A549 treated with dexamethasone at 1 μM for 4 hours (cell line): ENCODE measurements at places on chromosomes 11 and 22. TPM values are rescaled to one million over a fixed set of nuclear protein-coding genes. Genes with fewer than 3 reads are reported as not detected.

Gene OR52H1
- total RNA-seq = not detected in 5 replicates

Gene ANO1
- 2.6 to 4.4 TPM (median 3.9 TPM) in 5 replicates for total RNA-seq

Gene MPZL3
- total RNA-seq = 0.28 to 0.52 TPM (median 0.45 TPM) in 5 replicates

Gene OR4C12
- total RNA-seq = not detected in 5 replicates

Gene CHADL
- total RNA-seq = not detected in 5 replicates

Gene NEU3
- 3.2 to 5.0 TPM (median 3.9 TPM) in 5 replicates for total RNA-seq

Gene MOGAT2
- 0.05 to 0.09 TPM in 2 of 5 replicates, not detected in the others for total RNA-seq

Gene OR52M1
- not detected in 5 replicates for total RNA-seq

Gene NCAM1
- total RNA-seq = 0.05 to 0.11 TPM in 2 of 5 replicates, not detected in the others

Gene MMP1
- 0.50 to 1.3 TPM (median 0.93 TPM) in 5 replicates for total RNA-seq

Gene OR2D2
- not detected in 5 replicates for total RNA-seq

Gene RAG2
- total RNA-seq = not detected in 5 replicates

Gene NEFH
- 0.07 to 0.17 TPM (median 0.12 TPM) in 5 replicates for total RNA-seq

Gene TTC17
- 29.5 to 33.0 TPM (median 30.9 TPM) in 5 replicates for total RNA-seq

Gene NPTXR
- 8.0 to 11.1 TPM (median 9.3 TPM) in 5 replicates for total RNA-seq

Gene GP1BB
- total RNA-seq = 0.79 to 2.1 TPM (median 1.8 TPM) in 5 replicates
